ENCODE measurements at places on chromosomes 1 and 21.

DNA sequence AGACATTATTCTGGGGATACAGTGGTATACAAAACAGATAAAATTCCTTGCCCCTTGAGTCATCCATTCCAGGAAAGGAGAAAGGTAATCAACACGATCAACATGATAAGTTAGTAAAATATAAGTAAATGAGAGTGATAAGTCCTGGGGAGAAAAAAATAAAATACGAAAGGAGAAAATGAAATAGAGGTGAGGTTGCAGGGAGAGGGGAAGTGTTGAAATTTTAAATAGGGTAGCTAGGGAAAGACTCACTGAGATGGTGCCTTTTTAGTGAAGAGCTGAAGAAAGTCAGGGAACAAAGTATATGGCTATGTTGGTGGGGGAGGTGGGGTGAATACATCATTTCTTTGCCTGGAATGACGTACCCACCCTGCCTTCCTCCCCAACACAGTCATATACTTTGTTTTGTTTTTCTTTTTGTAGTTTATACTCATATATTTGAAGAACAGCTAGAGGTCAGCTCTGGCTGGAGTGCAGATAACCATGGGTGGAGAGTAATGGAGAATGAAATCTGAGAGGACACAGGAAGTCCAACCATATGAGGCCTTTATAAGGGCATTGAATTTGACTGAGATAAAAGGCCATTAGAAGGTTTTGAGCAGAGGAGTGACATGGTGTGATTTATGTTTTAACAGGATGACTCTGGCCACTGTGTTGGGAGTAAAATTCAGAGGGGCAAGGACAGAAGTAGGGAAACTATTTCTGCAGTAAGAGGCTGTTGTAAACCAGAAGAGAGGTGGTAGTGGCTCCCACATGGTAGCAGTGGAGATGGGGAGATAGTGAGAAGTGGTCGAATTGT is 54.8 kb downstream of the OSBPL9 start:
- DNase-seq: no peak

DNA sequence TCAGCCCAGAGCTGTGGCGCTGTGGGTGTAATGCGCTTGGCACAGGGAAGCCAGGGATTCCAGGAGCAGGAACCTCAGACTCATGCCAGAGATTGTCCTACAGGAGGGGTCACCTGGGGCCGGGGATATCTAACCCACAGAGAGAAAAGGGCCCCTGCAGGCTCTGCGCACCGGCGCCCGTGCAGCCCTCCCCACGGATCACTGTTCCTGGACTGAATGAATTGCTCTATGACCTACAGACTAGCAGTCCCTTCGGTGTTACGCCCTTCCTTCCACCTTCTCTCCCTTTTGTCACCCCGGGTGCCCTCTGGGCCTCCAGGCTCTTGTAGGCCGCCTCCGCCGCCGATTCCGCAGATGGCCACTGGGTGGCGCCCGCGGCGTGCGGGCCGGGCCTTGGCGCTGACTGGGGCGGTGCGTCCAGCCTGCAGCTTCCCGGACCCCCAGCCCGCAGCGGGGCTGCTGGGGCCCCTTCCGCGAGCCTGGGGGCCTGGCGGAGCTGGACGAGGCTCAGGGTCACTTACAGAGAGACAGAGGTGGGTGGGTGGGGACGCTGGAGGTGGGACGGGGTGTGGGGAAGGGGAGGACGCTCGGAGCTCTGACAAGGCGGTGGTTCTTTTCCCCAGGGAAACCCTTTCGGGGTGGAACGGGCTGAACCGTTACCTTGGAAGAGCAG is 101.3 kb downstream of the IER5 start:
- peak; percentile 64 for DNase-seq

DNA sequence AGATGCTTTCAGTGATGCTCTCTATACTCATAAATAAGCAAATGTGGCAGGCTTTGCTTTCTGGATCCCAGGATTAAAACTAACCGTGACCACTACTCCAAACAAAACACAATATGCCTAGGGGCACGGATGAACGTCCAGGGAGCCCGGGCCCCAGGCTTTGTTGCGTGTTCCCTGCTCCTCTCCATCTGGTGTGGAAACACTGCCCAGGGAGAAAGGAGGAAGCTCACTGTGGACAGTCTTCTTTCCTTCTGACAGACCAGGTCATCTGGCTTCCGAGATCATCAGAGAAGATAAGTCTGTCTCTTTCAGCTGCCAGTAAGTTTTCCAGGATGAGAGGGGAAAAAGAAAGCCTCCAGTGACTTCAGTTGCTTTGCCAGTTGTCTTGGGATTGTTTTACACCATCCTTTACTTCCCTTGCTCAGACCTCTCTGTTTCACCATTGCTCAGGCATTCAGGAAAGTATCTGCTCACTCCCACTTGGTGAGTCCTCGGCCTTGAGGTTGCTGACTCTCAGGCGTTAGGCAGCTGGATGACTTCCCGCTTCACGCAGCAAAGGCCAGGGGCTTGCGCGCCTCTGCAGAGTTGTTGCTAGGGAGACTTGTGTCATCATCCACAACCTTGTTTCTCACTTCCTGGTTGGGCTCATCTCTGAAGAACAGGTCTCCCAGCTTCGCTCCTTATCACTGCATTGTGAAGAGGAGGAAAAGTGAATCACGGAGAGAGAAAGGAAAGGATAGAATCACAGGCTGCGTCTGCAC is 20.6 kb upstream of the PGD start:
- no peak for DNase-seq

- no peak for DNase-seq
These were observed 212.3 kb downstream of the KAZN start for GRCh38 chr1:14810595-14811361.

DNA sequence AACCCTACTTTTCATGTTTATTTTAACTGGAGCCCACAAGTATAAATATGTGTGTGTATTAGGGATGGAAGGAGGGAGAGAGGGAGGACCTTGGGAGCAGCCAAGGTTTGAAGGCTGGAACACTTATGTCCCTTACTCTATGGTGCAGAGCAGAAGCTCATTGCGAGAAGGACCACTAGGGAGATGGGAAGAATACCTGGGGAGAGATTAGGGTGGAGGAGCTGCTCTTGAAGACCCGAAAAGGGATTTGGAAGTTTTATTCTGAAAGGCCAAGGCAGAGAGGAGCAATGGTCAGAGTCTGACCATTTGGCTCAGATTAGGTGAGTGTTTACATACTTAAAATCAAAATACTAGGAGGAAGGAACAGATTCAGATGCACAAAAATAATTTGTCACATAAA is 8.1 kb downstream of the CD2 start:
- no peak for DNase-seq
